ENCODE measurements at places on chromosomes 11 and 22.

GRCh38 chr11:28528217-28528616 lies 420.0 kb downstream of the METTL15 start:
- no peak for DNase-seq

- DNase-seq = no peak
Observed at GRCh38 chr11:117076941-117077691, 21.1 kb downstream of the SIK3 start.

DNA sequence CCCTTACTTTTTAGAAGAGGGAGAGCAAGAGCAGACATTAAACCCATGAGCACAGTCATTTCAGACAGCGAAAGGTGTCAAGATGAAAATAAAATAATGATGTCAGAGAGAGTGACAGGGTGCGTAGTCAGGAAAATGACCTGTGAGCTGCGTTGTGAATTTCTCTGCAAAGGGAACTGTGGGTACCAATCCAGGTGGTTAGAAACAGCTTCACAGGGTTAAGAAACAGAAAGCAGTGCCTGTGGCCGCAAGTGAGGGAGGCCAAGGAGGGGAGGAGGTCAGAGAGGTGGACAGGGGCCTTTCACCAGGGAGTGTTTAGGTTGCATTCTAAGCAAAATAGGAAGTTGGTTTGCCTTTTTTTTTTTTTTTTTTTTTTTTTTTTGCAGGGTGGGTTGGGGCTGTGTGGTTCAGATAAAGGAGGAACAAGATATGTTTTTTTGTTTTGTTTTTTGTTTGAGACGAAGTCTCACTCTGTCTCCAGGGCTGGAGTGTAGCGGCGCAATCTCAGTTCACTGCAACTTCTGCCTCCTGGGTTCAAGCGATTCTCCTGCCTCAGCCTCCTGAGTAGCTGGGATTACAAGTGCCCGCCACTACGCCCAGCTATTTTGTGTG lies 7.9 kb downstream of the TIGD3 start:
- no peak for DNase-seq

DNA sequence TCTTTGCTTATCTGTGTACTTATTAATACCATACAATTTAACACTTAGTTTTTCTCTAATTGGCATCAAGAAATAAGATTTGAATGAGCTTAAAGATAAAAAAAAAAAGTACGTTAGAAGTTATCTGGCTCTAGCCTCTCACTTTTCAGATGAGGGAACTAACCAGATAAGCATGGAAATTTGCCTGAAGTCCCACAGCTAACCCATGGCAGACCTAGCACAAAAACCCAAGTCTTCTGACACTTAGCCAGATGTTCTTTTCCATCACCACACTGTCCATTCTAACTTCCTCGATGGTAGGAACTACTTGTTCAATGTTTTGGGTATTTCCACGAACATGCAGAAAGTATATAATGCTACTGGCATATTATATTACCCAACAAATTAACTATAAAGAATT lies 7.4 kb upstream of the SOX6 start:
- no peak for DNase-seq

- no peak for DNase-seq
Observed at GRCh38 chr22:24330636-24331035, 60.0 kb downstream of the SPECC1L start.

- no peak for DNase-seq
Observed at GRCh38 chr11:80943226-80943625, 1502.4 kb upstream of the TENM4 start.

DNA sequence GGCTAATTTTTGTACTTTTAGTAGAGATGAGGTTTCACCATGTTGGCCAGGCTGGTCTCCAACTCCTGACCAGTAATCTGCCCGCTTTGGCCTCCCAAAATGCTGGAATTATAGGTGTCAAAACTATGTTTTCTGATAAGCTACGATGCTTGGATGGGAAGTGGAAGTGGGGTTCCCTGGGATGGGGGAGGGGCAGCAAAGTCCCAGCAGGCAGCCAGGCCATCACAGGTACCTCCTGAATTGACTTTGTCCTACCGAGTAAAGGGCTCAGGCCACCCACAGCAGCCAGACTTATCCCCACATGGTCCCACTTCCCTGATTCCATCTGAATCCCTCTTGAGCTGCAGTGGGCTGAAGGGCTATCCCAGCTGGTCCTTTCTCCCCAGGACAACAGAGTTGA lies 6.9 kb downstream of the FTH1 start:
- DNase-seq = no peak

GRCh38 chr11:34972892-34973291 lies 56.5 kb downstream of the PDHX start:
- no peak for DNase-seq

DNA sequence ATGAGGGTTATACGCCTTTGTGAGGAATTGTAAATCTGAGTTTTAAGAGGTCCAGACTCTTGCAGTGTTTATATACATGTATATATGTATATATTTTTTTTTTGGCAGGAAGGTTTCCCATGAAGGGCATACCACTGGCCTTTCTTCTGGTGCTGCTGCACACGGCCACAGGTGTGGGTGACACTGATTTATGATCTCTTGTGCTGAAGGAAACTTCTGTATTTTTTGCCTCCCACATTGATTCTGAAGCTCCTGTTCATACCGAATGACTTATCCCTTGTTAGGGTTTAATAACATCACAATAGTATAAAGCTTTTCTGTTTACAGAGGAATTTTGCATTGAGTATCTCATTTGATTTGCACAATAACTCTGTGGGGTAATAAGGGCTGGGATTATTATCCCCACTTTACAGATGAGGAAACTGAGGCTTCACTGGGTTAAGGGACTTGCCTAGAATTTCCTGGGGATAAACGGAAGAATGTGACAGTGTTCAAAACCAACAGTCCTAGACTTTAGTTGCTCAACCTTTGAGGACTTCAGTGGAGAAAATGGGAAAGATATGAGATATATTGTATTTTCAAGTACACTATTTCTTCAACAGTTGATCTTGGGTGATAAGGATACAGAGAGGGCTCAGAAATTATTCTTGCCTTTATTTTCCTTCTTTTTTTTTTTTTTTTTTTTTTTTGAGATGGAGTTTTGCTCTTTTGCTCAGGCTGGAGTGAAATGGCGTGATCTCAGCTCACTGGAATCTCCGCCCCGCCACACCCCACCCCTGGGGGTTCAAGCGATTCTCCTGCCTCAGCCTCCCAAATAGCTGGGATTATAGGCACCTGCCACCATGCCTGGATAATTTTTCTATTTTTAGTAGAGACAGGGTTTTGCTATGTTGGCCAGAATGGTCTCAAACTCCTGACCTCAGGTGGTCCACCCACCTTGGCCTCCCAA lies 70.1 kb downstream of the MICAL2 start:
- DNase-seq = no peak

DNA sequence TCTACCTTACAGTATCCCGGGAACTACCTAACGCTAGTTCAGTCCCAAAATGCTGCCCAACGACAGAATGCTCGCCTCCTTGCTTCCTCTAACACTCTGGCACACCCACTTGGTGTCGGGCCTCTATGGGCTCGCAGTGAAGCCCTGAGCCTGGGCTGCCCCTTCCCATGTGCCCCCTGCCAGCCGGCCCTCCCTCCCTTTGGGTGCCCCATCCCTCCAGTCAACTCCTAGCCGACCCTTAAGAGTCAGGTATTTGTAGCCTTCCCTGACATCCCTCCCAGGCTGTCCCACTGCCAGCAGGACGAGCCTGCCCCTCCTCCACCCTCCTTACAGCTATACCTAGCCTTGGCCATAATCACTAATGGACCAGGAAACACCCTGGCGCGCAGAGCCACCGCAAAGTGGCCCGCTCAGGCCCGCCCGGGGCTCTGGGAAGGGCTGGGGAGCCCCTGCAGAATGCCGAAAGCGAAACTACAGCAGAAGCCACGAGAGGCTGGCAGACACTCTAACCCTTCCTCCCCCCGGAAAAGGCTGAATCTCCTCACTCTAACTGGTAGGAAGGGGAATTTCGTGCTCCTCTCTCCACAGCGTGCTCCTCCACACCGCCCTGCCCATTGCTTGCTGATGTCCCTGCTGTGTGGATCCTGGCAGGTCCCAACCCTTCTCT lies 8.2 kb downstream of the CBX7 start:
- peak; percentile 69 for DNase-seq

- no peak for DNase-seq
Observed at GRCh38 chr11:31636983-31637382, 127.4 kb downstream of the ELP4 start.

- no peak for DNase-seq
Observed at GRCh38 chr11:94781837-94782236, 13.7 kb downstream of the AMOTL1 start.

GRCh38 chr11:6360183-6360582 lies 30.1 kb upstream of the SMPD1 start:
- DNase-seq = no peak

GRCh38 chr11:117231842-117232091 lies at the start of gene PCSK7:
Gene PCSK7, minus strand, starts transcription at chr11:117232073. Its CDS starts 2,229 bp downstream, at chr11:117229844.
- no peak for DNase-seq

DNA sequence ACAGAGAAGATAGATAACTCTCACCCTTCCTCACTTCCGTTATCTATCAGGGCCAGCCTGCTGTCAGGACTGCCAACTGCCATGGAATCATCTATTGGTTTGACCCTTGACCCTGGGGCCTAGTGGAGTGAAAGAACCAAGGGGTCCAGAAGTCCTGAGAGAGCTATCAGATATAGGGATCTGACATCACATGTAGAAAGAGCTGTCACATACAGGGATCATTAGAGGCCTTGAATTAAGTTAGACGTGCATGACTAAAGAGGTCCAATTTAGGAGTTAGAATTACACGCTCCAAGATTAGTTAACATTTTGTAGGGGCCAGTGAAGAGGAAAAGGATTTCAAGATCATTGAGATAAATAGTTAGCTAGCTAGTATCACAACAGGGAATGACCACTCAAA lies at the start of gene TMEM225:
Gene TMEM225, minus strand, starts transcription at position 101 of the 400 bp plus-strand sequence. CDS start 245 bp downstream, outside the sequence.
- no peak for DNase-seq

GRCh38 chr11:123143476-123143875 lies 51.6 kb downstream of the CLMP start:
- DNase-seq = no peak

DNA sequence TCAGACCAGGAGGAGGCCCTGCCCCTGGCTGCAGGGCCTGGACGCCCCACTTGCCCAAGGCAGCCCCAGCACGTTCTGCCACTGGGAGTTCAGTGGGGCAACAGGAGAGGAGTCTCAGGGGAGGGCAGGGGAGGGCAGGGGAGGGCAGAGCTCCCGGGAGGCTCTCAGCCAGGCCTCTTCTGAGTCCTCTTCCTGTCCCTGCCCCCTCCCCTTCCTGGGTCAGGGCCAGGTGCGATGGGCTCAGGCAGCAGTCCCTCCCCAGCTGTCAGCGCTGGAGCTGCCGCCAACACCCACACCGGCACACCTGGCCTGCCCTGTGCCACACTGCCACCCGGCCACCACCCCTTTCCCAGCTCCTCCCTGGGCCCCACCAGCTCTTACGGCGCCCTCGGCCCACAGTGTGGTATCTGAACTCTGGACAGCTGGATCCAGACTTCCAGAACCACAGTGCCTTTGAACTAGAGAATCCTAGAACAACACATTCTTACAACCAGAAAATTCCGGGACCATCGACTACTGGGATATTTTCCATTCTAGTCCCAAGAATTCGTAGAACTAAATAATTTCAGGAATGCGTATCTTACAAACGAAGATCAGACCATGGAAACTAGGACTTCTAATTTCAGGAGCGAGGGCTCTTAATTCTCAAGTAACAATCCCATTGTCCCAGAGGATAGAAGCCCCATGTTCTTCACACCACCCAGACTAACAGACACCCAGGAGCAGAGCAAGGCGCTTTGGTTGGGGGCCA lies 21.8 kb downstream of the RPL3 start:
- no peak for DNase-seq

DNA sequence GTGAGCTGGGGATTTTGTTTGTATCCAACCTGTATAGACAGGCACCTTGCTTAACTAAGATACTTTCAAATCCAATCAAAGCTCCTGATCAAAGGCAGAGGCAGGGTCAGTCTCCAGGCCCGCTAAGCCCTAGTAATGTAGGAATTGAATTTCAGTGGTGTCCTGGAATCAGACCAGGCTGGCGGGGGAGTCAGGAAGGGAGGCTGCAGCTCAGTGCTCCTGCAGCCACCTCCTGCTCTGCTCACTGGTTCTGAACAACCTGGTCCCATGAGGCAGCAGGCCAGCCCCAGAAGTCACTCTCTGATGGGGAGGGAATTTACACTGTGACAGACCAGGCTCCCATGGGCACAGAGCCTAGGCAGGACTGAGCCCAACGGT lies 38.5 kb upstream of the GALNT18 start:
- no peak for DNase-seq

DNA sequence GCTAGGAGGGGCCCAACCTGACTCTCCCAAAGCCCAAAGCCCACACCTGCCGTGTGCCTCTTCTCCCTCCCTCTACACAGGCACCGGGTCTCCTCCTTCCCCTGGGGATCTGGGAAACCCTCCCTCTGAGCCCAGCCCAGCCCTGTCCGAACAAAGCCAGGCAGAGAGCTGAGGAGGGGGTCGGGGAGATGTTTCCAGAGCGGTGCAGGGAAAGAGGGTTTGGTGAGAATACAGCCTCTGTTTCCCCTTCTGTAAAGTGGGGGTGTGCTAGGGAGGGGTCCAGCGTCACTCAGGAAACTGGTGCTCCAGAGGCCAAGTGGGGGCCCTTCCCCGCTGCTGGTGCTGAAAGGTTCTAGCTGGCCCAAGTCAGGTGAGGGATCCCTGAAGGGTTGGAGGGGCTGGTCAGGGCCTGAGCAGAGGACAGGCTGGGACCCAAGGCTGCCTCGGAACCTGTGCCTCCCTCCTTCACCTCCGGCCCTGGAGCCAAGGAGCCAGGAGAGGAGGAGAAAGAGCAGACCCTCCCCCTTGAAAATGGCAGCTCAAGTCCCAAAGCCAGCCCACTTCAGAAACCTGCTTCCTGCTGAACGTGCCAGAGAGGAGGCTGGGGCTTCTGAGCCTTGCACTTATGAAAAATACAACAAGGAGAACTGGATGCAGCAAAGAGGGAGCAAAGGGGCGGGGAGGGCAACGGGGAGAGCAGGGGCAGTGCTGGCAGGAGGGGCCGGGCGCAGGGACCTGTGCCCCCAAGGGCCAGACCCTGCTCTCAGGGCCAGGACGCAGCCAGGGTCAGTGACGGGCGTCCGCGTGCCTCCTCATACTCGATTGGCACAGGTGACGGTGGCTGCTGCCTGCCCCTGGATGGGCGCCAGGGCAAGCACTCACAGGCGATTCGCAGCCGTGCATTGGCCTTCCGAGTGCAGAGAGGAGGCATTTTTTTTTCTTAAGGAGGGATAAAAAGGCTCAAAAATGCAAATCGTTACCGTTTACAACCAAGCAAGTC lies 43.2 kb downstream of the MACROD1 start:
- no peak for DNase-seq

GRCh38 chr22:30681831-30682230 lies 12.8 kb upstream of the OSBP2 start:
- no peak for DNase-seq

- no peak for DNase-seq
Observed at GRCh38 chr22:26587991-26588613, 1.8 kb downstream of the TPST2 start.

- no peak for DNase-seq
Observed at GRCh38 chr11:74185285-74185684, 14.2 kb downstream of the PPME1 start.

Measured in CD4-positive, alpha-beta T cell treated with Interleukin-2 at 100 ng/mL for 4 hours (primary cell).